Stimulated activated CD8-positive, alpha-beta memory T cell treated with anti-CD3 and anti-CD28 coated beads, Interleukin-7, amount 100 ng/mL, for 1 hour (primary cell): ENCODE measurements at places on chromosomes 4 and X.
A peak's percentile ranks its signal among the peaks of the same experiment; 100 is the strongest.

DNA sequence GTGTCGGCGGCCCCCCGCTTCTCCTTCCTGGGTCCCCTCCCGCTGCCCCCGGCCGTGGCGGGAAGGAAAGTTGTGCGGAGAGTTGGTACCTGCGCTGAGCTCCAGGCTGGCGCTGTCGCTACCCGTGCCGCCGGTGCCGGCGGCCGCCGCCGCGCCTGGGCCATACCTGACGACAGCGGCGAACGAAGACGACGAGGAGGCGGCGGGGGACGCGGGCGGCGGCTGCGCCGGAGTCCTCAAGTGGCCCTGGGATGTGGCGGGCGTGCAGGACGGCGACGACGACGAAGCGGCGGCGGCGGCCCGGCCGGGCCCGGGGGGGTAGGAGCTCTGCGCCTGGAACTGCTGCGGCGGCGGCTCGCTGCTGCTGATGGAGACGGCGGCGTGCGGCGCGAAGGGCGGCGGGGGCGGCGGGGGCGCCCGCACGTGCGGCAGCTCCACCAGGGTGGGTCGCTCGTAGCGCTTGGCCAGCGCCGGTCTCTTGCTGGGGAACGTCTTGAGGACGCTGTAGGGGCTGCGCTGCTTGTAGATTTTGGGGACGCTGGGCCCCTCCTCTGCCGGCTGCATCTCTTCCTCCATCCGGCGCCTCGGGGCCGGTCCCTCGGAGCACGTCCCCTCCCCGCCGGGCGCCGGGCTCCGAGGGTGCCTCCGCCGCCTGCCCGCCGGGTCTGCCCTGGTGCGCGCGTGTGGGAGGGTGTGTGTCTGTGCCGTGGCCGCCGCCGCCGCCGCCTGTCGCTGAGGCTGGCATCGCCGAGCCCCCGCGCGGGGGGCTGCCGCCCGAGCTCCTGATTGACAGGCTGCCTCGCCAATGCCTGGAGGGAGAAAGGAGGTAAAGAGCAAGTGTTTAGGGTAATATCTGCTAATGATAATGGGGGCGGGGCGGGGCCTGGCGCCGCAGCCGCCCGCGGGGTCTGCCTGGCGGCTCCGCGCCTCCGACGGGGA lies 618 bp downstream of the BEND4 start:
- no peak for DNase-seq

DNA sequence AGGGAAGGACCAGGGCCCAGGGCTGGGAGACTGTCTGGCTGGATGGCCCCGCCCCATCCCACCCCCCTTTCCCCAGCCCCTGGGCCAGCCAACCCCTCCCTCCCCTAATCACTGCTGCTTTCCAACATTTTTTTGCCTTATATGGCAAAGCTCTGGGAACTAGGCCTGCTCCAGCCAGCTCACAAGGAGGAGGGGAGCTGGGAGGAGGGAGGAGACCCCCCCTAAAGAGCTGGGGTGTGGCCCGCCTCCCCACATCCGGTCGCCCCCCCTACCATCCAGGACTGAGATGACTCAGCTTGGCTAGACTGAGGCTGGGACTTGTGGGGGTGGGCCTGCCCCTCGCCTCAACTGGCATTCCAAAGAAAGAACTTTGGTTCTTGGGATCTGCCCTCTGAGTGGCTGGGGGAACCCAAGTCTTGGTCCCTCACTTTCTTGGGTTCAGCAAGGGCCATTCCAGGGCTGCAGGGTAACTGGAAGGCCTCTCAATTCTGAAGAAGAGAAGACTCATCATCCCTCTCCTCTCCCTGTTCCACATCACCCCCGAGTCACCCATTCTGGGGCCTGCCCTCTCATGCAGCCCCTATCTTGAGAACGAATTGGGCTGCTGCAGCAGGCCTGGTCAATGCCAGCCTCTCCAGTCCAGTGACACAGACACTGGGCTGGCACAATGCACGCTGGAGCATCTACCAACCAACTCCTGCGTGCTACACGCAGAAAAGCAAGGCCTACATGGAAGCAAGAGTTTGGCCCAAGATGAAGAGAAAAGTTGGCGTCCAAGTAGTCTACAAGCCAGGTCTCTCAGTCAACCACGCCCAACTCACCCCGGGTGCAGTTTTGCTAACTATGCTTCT lies 4.8 kb downstream of the FLNA start:
- DNase-seq, result peak; percentile 49

- no peak for DNase-seq
Measured at GRCh38 chrX:31061091-31061490, 10.8 kb downstream of the FTHL17 start.

DNA sequence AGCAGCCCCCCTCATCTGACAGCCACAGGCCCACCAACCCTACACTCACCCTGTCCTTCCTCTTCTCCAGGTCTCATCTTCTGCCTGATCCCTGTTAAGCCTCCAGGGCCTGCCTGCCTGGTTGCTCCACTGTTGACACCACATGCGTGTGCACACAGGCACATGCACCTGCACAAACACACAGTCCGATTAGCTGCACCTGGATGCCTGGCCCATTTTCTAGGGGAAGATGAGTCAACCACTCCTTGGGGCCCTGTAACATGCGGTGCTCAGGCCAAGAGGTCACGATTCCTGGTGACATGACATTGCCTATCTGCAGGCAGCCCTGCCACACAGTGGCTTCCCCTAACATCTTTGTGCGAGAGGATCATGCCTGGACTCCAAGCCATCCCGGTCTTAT lies 498.4 kb downstream of the BCOR start:
- no peak for DNase-seq

DNA sequence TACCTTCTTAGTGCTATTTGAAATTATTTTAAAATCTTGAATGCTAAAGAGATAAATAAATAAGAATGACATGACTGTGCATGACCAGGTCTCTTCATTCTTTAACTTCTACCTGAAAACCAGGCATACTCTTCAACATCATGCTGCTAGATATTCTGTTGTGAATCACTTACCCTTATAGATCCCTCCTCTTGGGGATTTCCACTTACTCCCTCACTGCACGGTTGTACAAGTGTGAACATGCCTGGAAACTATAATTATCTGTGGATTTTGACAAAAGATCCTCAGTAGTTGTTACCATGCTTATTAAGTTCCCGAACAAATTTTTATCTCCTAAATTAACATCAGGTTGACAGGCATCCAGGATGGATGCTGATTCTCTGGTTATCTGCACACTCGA lies 54.3 kb downstream of the ADGRL3 start:
- DNase-seq, result no peak

DNA sequence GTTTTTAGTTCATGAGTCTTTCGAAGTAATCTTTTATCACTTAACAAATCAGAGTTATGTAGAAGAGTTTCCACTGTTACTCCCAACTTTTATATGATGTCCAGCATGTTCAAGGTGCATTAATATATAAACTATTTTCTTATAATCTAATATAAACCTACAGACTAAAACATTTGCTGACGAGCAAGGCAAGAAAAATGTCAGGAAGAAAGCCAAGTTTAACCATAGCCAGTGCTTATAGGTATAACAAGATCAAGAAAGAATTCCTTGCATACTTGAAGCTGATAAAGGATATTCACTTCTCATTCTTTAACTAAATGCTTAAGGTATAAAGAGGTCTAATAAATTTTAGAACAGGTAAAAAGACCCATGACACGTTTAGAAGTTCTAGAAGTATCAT lies 167.7 kb downstream of the NPNT start:
- no peak for DNase-seq

GRCh38 chr4:113499166-113499565 lies 262.4 kb downstream of the CAMK2D start:
- DNase-seq, result no peak

GRCh38 chrX:45668686-45669443 lies 468.2 kb upstream of the DIPK2B start:
- no peak for DNase-seq

GRCh38 chrX:15916704-15917084 lies 62.1 kb upstream of the AP1S2 start:
- no peak for DNase-seq

GRCh38 chr4:134787315-134787714 lies 585.7 kb upstream of the PABPC4L start:
- no peak for DNase-seq

DNA sequence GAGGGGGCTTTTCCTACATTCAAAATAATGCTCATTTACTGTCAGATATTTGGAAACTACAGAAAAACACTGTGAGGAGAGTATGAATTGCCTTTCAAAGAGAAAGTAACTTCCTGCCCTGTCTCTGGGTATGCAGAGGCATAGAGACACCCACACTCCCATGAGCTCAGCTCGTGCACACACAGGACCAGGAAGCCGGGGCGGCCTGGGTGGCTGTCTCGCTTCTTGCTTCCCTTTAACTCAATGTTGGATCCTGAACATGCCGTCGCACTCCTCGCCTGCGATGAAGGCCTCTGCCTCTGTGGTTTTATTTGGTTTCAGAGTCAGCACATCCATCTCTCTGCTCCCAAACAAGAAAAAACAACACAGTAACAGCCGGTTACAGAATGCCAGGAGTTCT lies 40.1 kb upstream of the GPR78 start:
- DNase-seq, result no peak

DNA sequence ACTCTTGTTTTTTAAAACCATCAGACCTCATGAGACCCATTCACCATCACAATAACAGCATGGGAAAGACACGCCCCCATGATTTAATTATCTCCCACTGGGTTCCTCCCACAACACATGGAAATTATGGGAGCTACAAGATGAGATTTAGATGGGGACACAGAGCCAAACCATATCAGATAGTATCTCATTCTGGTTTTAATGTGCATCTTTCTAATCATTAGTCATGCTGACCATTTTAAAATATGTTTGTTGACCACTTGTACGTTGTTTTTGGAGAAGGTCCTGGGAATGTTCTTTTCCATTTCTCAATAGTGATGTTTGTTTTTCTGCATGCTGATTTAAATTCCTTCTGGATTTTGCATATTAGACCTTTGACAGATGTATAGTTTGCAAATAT lies 119.0 kb downstream of the RTL3 start:
- DNase-seq, result no peak

DNA sequence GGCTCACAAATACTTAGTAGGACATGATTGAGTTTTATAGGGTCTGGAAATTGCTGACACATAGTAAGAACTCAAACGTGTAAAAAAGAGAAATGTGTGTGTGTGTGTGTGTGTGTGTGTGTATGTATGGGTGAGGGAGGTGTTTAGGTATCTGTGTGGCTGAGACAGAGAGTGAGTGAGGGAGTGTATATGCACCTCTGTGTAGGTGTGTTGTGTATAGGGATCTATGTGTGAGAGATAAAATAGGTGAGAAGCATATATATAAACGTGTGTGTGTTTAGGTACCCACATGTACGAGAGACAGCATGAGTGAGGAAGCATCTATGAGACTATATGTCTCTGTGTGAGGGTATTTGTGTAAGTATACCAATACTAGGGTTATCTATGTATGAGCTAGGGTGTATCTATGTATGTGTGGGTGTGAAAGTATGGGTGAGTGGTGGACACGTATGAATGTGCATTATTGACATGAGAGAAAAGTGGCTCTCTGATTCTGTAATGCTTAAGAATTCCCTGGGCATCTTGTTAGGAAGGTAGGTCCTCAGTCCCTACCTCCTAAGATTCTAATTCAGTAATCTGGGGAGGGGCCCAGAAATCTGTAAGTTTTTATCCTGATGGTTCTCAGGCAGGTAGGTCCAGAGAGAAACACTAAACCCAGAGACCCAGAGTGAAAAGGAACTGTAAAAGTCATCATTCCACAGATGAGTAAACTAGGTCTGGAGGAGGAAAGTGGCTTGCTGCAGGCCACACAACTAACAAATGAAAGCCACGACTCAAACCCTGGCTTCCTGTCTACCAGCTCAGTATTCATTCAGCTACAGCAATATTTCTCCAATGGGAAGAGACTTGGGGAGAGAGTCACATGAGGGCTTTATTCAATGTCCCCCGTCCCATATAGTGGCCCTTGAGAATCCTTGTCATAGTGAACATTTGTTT lies 237.0 kb downstream of the IDS start:
- DNase-seq, result no peak

- no peak for DNase-seq
Measured at GRCh38 chr4:15011166-15011565, 8.9 kb downstream of the CPEB2 start.

- DNase-seq, result no peak
Measured at GRCh38 chr4:74751856-74752255, 42.5 kb downstream of the BTC start.

- no peak for DNase-seq
Measured at GRCh38 chr4:62474802-62475201, 1274.7 kb downstream of the ADGRL3 start.

- peak; percentile 17 for DNase-seq
Measured at GRCh38 chr4:7828011-7828720, 111.5 kb downstream of the AFAP1 start.

- DNase-seq, result no peak
Measured at GRCh38 chrX:42094218-42094617, 170.9 kb upstream of the CASK start.

DNA sequence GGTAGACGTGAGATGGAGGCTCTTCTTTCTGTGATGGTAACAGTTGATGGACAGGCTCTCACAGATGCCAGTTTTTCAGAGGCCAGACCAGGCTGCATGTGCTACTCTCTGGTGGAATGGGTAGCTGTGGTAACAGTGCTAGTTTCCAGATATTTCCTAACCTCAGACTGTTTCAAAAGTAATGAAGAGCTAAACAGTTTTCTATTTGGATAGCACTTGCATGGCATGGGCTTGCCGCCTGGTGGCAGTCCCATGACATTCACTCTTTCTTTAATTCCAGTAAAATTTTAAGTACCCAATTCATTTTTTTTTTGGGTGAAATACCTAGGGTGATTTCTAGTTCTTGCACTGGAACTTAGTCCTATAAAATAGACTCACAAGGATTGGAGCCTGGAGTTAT lies 220.2 kb upstream of the MAD2L1 start:
- no peak for DNase-seq

DNA sequence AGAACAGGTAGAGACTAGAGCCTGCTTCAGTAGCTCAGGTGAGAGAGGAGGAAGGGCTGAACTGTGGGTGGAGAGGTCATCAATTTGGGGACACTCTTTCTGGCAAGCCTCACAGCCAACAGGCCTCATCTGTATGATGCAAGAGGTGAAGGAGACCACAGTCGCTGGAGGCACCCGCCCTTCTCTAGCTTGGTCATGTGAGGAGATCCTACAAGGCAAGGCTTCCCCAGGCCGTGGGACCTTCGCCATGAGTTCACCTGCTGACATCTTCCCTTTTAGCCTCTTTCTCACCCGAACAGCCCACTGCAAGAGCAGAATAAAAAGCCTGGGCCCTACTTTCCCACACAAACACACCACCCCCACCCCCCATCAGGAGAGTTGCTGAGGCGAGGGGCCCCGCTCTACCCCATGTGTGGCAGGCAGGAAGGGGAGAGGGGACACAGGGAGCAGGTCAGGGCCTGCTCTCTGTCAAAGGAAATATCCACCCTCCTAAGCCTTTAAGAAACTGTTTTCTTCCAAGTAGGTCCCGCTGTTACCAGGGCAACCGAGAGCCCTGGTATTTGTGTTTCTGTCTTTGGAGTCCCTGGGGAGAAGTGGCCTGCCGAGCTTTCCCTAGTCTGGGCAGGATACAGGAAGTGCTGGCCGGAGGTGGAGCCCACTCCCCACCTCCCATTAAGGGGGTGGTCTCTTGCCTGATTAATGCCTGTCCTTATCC lies 8.1 kb downstream of the RTL5 start:
- DNase-seq, result no peak

GRCh38 chr4:123055943-123056342 lies 133.5 kb upstream of the NUDT6 start:
- DNase-seq, result no peak

GRCh38 chr4:140789759-140790158 lies 33.6 kb upstream of the TBC1D9 start:
- no peak for DNase-seq
